ENCODE measurements at places on chromosomes 2 and 18. TPM values are rescaled to one million over a fixed set of nuclear protein-coding genes. Genes with fewer than 3 reads are reported as not detected.

- no peak for DNase-seq
Observed at GRCh38 chr2:132540166-132540565, 123.6 kb downstream of the GPR39 start.

- no peak for DNase-seq
Observed at GRCh38 chr18:24115628-24116027, 23.2 kb upstream of the CABYR start.

DNA sequence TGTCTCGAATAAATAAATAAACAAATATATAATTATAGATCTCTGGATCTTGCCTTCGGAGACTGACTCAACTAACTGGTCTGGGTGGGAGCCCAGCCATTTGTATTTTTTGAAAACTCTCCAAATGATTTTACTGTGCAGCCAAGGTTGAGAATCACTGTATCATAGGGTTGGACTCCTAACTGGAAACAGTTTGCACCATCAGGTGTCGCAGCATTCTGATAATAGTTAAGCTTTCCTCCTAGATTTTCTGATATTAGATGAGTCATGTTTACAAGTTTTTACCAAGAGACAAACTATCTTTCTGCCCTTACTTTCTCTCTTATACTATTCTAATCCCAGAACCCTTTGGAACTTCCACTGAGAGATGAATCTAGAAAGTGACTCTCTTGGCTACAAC is 16.8 kb downstream of the IL37 start:
- no peak for DNase-seq

GRCh38 chr18:9092665-9093064 is 9.8 kb upstream of the NDUFV2 start:
- DNase-seq: no peak

DNA sequence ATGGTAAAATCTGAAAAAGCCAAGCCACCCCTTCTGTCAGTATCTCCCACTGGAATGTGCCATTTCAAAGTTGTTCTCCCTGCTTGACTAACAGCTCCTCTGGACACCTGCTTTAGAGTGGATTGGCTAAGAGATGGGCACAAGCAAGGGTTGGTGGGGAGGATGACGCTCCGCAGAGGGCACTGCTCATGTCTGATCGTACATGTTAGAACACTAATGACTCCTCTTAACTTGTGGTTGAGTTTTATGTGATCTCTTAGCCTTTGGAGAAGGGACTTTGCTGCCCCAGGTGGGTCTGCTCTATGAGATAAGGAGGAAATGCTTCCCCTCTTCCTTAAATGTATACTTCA is 8.2 kb upstream of the KIAA2012 start:
- no peak for DNase-seq

DNA sequence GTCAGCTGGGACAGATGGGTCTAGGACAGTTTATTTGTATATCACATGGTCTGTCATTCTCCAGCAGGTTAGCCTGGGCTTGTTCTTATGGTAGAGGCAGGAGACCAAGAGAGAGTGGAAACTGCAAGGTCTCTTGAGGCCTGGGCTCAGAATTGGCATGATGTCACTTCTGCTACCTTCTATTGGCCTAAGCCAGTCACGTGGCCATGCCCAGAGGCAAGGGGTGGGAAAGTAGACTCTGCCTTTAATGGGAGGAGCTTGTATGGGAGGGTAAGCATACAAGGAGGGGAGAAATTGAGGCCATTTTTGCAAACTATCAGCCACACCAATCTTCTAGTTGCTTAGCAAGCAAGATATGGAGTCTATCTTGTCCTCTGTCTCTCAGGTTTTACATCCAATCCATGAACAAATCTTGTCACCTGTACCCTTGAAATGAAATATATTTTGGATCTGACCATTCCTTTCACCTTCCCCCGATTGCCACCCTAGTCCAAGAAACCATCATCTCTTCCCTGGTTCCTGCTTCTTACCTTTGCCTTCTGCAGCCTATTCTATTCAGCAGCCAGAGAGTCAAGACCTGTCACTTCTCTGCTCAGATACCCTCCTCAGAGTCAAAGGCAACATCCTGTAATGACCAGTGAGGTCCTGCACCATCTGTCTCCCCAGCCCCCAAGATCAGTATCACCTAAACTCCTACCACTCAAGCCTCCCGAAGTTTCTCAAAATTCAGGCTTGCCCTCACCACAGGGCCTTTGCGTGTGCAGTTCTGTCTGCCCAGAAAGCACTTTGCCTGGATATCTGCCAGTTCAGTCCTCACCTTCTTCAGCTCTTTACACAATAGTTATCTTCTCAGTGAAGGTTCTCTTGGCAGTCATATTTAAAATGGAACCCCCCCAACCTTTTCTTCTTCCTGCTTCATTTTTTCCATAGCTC is 240.0 kb downstream of the LOXHD1 start:
- no peak for DNase-seq

GRCh38 chr18:36692371-36692770 is 136.4 kb downstream of the TPGS2 start:
- no peak for DNase-seq

DNA sequence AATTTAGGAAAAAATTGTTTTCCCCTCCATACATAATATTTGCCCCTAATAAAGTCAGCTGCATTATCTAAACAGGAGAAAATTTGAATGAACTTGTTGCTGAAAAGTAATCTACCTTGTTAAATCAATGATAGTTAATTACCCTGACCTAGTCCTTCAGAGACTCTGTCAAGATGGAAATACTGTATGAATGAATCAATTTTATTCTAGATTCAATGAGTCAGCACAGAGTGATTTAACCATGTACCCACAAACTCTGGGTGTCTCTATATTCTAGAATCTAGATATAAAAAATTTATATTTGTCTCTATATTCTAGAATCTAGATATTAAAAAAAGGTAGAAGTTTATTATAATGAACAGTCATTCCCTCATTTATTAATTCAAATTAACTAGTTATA is 36.2 kb downstream of the NDUFAF7 start:
- DNase-seq: no peak

- DNase-seq: no peak
Observed at GRCh38 chr2:118431165-118431517, 342.9 kb downstream of the INSIG2 start.

GRCh38 chr18:6778459-6779247 is 49.1 kb downstream of the ARHGAP28 start:
- DNase-seq: no peak

- no peak for DNase-seq
Observed at GRCh38 chr2:141711627-141712026, 419.2 kb downstream of the LRP1B start.

Gene LBH
- 14.4 TPM for total RNA-seq

Gene TMEM17
- 1.2 TPM for total RNA-seq

Gene DYNAP
- total RNA-seq: not detected

Gene NAT8
- total RNA-seq: not detected

Gene ALLC
- not detected for total RNA-seq

Gene RAD51AP2
- not detected for total RNA-seq

Gene NXPH2
- 2.1 TPM for total RNA-seq

Gene COL3A1
- total RNA-seq: 340 TPM
